ENCODE measurements at places on chromosomes 4 and X.

DNA sequence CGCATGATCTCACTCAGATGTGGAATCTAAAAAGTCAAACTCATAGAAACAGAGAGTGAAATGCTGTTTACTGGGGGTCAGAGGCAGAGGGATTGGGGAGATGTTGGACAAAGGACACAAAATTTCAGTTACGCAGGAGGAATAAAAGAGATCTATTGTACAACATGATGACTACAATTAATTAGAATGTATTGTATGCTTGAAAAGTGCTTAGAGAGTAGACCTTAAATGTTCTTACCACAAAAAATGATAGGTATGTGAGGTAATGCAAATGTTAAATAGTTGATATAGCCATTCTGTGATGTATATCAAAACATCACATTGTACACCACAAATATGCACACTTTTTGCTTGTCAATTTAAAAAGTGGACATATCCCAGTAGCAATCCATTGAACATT is 36.1 kb upstream of the PHKA2 start:
- DNase-seq = no peak

DNA sequence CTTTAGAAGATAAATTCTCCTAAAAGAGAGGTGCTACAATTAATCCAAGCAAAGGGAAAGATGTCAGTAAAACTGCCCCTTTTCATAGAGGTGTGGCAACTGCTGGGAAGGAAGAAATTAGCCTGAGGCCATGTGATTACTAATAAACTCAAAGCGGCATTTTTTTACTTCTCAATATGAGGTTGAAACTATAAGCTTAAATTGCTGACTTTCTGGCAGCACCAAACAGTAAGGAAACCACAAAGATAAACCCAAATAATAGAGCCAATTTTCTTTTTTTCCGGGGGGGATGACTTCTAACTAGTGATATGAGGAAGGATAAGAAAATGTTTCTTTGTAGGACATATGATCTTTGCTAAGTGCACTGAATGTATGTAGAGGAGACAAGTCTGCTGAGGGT is 30.9 kb downstream of the AR start:
- no peak for DNase-seq

GRCh38 chr4:74014332-74014731 is 15.9 kb upstream of the CXCL5 start:
- no peak for DNase-seq

GRCh38 chrX:23503835-23504539 is 163.3 kb upstream of the PRDX4 start:
- DNase-seq = no peak

- no peak for DNase-seq
Observed at GRCh38 chr4:187480146-187481145, 515.1 kb upstream of the ZFP42 start.

DNA sequence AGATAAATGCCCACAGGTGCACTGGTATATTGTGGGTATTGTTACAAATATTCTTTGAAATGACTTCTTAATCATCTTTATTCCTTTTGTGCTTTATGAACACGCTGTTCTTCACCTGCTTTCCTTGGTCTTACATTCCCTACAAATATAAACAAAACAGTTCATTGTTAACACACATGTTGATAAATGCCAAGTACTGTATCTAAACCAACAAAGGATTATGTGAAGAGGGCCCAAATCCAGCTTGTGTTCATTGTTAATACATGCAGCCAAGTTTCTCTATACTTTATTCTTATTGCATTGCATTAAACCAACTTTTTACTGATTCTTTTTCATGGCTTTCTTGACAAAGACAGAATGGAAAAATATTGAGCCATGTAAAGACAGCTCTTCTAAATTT is 42.8 kb downstream of the AREG start:
- DNase-seq = no peak

GRCh38 chr4:113481820-113482219 is 279.7 kb downstream of the CAMK2D start:
- no peak for DNase-seq

DNA sequence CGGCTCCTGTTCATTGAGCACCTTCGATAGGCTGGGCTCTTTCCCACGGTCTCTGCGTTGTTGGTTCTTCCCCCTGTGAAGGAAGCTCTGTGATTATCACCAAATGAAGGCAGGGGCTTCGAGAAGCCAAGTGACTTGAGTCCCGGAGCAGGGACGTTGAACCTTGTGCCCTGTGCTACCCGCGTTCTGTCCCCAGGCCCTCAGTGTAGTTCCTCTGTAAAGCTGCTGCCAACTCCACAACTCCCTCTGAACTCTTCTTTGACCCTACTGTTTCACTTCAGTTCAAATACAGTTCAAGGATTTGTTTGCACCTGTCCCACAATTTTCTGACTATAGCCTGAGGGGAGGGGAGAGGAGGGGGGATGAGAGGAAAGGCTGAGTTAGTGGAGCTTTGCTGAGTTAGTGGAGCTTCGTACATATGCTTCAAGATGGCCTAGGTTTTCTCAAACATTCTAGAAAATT is 635 bp upstream of the PHF8 start:
- DNase-seq = no peak

DNA sequence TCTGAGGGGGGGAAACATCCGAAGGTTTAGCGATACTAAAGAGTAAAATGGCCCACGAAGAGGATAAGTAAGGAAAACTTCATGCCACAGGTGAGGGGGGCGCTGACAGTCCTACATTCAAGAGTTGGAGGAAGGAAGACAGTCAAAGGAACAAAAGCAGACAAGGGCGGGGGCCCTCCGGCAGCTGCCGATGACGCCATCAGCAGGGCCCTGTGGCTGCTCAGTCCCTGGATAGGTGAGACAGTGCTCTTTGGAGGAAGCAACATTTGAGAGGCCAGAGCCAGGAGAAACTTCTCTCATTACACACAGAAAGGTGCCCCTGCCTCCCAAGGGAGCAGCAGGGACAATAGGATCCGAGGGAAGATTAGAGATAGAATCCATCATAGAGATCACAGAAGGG is 41.5 kb downstream of the RAB40AL start:
- no peak for DNase-seq

DNA sequence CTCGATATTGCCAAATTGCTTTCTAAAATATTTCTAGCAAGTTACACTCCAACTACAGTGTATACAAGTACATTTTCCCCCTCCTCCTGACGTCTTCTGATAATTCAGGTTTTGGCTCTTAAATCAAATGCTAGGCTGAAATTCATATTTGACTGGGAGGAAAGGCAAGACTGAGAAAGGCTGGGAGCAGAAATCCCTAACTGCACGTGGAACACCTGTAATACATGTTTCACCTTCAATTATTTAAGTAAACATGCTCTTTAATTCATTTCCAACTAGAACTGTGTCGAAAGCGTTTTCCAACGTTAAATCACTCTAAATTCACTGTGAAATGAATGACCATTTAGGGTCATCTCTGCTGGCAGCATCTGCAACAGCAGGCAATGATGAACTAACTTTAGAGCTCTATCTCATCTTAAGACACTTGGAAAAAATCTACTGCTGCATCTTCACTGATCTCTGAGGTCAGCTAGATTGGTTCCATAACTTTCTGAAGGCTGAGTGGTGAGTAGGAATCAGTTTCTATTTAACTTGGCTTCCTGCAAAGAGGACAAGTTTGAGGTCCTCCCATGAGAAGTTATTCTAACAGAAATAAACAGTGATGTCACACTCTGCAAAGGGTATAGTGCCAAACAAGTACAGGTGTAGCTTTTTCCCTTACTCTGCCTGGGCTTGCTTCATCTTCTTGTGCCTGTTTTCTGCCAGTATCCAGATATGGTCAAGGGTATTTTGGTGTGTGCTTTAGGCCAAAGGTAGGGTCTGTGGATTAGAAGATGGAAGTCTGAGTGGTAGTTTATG is 144.3 kb upstream of the PAK3 start:
- no peak for DNase-seq

- no peak for DNase-seq
Observed at GRCh38 chr4:154019811-154020210, 230.9 kb upstream of the SFRP2 start.

- no peak for DNase-seq
Observed at GRCh38 chr4:73434311-73434710, 1.7 kb upstream of the AFP start.

DNA sequence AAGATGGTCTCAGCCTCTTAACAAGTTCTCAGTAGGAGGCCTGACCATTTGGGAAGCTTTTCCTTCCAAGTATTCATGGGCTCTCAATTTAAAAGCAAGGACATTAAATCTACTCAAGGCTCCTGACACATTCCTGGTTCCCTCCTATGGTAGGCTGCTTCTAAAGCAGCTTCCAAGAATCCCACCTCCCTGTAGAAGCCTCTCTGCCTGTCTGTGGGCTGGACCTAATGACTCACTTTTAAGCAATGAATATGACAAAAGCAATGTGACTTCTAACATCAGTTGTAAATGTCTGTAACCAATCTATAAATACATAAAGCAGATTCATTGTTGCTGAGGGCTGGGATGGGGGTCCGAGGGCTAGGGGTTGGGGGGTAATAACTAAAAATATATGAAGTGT is 99.5 kb upstream of the FAM9B start:
- DNase-seq = no peak

- no peak for DNase-seq
Observed at GRCh38 chr4:128558896-128559679, 250.4 kb upstream of the JADE1 start.

- no peak for DNase-seq
Observed at GRCh38 chrX:105114554-105115130, 105.9 kb downstream of the TEX13A start.

DNA sequence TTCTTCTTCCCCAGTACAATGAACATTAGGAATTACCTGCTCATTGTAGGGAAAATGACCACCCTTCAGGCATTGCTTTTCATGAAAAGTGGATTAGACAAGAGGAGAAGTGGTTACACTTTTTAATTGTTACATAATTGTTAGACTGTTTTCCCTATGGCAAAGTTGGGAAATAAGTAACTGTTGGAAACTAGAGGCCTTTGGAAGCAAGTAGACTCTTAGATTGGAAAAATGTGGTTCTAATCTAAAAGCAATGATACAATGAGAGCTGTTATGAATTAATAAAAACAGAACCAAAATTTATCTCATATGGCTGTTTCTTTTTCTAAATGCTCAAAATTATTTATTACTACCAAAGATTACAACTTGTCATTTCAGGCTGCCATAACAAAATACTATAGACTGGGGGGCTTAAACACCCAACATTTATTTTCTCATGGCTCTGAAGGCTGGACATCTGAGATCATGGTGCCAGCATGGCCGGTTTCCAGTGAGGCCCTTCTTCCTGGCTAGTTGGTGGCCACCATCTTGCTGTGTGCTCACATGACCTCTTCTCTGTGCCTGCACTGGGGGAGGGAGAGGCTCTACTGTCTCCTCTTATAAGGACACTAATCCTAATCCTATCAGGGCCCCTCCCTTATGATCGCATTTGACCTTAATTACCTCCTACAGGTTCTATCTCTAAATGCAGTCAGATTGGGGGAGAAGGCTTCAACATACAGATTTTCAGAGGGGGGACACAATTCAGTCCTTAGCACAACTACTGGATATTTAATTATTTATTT is 12.5 kb downstream of the CC2D2A start:
- no peak for DNase-seq

GRCh38 chrX:41176263-41176662 is 91.0 kb downstream of the USP9X start:
- no peak for DNase-seq

DNA sequence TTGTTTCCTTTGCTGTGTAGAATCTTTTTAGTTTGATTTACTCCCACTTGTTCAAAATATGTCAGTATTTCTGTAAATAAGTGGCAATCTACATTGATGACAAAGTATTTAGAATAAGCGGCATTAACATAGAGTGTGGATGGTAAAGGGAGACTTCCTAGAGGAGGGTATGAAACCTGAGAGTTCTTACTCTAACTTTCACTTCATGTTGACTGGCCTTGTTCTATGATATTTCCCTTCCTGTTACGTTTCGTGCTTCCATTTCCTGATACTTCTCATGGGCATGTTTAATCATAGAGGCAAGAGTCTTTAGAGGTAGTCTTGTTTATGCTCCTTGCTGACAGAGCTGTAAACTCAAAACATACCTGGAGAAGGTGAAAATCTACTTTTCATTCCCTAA is 408.9 kb downstream of the GLUD2 start:
- DNase-seq = no peak

DNA sequence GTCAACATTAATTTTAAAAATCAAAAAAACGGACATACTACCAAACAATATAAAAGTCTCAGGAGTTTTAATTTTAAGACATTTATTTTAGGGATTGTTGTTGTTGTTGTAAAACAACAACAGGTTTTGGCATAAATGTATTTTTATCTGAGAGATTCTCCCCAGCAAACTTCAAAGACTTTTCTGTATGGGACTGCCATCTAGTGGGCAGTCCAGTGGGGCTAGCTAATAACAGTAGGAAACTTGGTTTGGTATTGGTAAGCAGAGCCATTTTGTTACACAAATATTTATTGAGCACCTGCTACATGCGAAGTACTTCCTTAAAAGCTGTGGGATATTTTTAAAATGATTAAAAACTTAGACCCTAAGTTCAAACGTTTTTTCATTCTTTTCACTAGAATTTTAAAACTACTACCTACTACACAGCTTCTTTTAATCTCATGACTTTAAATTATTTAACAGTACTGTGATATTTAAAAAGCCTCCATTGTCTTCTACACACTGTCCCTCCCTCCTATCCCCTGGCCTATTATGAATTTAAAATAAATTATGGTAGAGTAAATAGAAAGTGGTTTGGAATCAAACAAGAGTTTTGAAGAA is 1028.4 kb upstream of the INTU start:
- DNase-seq = no peak

- DNase-seq = no peak
Observed at GRCh38 chr4:6676722-6677558, 16.7 kb upstream of the S100P start.

DNA sequence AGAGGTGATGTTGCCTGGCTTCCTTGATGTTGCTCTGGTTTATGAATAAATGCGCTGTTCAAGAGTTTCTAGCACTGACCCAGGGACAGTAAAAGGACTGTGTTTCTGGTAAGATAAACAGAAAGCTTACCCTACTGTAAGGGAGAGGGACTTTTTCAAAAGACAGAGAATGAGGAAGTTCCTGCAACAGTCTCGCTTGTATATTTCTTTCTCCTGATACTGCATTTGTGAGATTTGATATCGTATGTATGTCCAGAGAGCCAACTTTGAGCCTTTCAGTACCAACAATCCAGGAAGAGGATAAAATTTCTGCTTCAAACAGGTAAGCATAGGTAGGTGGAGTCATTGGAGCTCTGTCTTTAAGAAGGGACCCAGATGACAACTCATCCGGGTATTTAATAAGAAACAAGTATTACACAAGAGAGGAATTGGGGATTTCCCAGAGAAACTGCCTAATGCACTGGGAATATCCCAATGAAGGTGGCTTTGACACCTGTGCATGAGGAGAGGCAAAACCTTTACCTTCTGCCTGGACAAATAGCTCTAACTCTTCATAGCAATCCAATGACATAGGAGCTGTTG is 773 bp downstream of the DAPP1 start:
- no peak for DNase-seq

- no peak for DNase-seq
Observed at GRCh38 chrX:51759055-51759839, 16.0 kb downstream of the GSPT2 start.

GRCh38 chr4:93132631-93133030 is 695.9 kb upstream of the ATOH1 start:
- DNase-seq = no peak

GRCh38 chr4:122117743-122118142 is 34.4 kb upstream of the BLTP1 start:
- no peak for DNase-seq

- no peak for DNase-seq
Observed at GRCh38 chrX:75748431-75748830, 36.6 kb downstream of the MAGEE2 start.

All from activated CD4-positive, alpha-beta T cell treated with anti-CD3 and anti-CD28 coated beads, Interleukin-2, amount 50 U/mL, for 4 hours (primary cell).